ENCODE measurements at places on chromosomes 2 and 18.

DNA sequence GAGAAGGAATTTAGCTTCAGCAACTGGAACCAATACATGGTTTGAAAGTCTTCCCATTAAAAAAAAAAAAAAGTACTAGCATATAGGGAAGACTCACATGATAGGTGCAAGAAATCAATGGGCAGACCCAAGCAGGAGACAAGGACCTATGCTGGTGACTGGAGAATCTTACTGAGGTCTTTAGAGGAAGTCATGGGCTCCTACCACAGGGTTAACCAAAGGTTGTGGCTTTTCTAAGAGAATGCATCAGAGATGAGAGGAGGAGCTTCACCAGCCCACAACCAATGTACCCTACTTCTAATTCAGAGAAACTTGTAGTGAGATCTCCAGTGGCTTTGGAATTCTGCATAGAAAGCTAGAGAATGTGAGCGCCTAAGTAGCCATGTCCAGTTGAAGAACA is 207.4 kb downstream of the NCKAP5 start:
- no peak for DNase-seq

GRCh38 chr2:184633726-184634125 is 35.4 kb downstream of the ZNF804A start:
- no peak for DNase-seq

DNA sequence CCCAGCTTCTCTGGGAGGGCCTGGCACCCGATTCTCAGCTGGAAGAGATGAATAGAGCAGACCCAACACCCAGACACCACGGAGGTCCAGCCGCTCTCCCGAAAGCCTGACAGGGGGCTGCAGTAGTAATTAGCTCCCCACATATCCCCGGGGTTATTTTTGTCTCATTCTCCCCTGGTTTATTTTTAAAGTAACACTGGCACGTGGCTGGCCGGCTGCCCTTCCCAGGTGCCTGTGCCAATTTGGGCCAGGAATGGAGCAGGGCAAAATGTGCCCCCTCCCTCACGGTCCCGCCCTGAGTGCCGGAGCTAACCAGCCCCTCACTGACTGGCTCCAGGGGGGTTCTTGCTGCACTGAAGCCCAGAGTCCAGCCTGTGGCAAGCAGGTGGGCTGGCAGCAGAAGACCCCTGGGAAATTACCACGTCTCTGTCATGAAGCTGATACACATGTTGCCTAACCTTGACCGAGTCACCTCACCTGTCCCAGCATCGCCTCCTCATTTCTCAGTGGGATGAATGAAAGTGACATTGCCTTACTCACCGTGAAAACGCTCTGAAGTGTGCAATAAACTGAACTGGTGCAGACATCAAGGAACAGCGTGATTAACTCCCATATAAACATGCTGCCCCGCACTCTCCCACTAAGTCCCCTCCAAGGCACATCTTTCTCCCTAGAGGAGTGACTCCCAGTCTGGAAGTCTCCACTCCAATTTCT is 18.4 kb downstream of the KCNK3 start:
- no peak for DNase-seq

DNA sequence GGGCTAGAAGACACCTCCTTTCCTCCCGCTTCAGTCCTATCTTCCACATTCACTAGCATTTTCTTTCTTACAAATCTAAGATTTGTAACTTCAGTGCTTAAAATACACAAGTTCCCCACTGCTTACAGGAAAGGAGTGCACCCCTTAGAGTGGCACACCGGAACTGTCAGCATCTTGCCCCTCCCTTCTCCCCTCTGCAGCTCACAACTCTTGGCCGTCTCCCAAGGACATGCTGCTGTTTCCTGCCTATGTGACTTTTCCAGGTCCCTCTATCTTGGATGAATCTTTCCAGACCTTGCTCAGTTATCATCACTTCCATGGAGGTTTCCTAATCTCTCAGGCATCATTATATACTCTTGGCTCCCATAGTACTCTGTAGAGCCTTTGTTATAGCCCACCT is 334.8 kb downstream of the CELF4 start:
- DNase-seq, result no peak

DNA sequence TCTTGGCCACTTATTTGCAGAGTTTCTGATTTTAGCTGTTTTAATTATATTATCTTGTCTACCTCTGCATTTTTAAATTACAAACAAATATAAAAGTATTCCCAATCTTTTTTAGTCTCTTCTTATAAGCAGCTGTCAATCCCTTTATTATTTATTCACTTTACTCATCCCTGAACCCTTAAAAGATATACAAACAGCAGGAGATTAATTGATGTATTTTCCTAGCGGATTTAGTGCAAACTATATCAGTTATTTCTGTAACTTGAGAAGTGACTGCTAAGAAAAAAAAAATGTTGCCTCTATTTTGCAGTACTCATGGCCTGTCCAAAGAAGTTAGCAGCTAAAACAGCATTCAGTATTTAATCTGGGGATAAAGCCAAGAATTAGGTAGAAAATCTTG is 42.1 kb upstream of the GCFC2 start:
- DNase-seq, result no peak

- DNase-seq, result no peak
Observed at GRCh38 chr2:192558637-192559036, 363.9 kb upstream of the TMEFF2 start.

- DNase-seq, result no peak
Observed at GRCh38 chr2:218893349-218894150, 12.9 kb downstream of the WNT10A start.

- DNase-seq, result no peak
Observed at GRCh38 chr18:55753643-55754263, 165.8 kb upstream of the TCF4 start.

DNA sequence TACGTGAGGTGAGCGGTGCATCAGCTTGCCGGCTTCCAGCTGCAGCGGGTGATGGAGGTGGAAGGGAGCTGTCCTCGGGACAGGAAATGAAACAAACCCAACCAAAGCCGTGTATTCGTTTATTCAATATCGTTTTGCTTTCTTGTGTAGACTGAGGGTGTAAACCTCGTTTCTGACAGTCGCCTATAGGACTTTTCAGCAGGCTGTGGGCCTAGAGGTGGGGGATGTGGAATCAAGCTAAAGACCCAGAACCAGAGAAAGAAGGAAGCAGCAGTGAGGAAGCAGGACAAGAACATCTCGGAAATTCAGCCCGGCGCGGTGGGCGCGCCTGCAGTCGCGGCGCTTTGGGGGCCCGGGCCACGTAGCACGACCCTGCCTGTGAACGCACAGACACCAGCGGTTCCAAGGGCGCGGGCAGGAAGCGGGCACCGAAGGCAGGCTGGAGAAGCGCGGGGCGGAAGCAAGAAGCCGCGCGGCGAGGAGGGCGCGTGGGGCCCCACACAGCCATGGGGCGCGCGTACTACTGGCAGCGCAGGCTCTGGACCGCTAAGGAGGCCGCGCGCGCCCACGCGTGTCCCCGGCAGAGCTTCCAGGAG is 755 bp upstream of the ATP9B start:
- DNase-seq, result no peak

DNA sequence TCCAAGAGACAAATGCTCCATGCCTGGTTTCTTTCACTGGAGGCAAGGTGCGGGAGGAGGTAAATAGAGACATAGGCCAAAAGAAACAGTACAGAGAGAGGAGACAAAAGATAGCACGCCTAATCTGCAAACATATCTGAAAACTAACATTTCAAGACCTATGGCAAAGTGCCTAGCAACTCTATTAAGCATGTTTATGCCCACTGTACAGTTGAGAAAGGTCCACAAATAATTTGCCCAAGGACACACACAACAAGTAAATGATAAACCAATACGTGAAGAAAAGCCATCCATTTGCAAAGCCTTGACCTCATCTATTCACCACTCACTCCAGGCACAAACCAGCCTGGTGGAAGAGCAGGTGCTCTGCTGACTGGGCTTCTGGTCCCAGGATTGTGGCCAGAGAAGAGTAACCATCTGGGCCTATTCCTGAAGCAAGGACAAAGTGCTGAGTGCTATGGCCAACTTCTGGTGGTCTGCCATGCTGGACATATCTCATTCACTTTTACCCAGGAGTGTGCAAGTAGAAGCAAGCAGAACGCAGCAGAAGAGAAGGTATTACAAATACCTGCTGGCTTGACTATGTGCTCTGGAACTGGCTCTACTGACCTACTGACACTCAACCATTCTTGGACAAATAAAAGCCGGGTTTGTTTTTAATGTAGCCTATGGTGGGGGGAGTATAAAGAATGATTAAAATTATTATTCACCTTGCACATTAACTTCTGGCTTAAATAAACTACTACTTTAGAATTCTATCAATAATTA is 25.3 kb downstream of the TMEM131 start:
- DNase-seq, result no peak

- no peak for DNase-seq
Observed at GRCh38 chr2:78682781-78683180, 342.7 kb upstream of the REG3G start.

DNA sequence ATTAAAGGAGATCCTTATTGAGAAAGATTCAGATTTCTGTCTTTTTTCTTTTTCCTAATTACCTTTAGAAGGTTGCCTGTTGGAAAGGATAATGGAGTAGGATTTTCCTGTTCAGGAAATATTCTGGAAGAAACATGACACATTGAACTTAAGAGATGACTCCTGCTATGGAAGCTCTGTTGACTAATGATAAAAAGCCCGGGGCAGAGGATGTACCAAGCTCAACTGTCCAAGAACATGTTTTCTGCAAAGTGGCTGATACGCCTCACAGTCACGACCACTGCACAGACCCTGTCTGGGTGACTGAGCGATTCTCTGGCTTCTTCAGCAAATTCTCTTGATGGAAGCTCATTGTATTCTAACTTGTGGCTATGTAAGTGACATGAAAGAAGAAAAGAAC is 86.2 kb upstream of the THOC1 start:
- DNase-seq, result no peak

GRCh38 chr2:74894272-74894981 is 60.5 kb downstream of the HK2 start:
- DNase-seq, result no peak

DNA sequence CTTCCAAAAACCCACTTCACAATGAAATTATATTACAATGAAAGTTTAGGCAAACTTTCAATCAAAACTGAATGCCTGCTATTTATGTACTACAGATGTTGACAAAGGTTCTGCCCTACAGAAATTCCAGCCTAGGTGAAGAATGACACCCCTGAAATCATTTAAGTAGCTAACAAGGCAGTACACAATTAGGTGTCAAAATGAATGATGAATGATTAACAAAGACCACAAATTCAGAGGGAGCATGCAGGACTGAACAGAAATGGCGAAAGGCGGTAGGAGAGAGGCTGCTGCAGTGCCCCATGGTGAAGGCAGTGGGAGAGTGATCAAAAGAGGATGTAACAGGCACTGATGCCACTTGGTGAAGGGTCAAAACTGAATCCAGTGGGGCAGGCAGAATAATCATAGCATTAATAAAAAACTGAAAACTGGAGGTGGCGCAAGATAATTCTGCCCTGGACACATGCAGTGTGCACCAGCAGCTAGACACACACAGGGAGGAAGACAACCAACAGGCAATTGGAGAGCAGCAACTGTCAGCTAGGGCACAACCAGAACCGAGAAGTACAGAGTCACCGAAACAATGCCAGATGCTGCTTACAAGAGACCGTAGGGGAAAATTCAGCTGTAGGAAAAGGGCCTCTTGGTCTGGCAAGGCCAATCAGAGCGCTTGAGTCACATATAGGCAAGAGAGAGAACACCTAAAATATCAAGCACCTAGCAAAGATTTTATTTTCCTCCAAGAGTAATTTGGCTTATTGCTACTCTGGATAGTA is 4.5 kb downstream of the TMEM131 start:
- DNase-seq, result no peak
